ENCODE measurements at places on chromosomes 1 and 21.

GRCh38 chr1:189141056-189141455 is 1336.6 kb downstream of the BRINP3 start:
- no peaks in the 10 kb centered on the region for H3K4me1 ChIP-seq
- H3K36me3 ChIP-seq, result no peaks in the 10 kb centered on the region
- no peaks in the 10 kb centered on the region for H3K27me3 ChIP-seq

GRCh38 chr1:109791495-109792043 is 27.8 kb upstream of the EPS8L3 start:
- no peaks in the 10 kb centered on the region for H3K27me3 ChIP-seq
- no peak overlapping the region for H3K4me3 ChIP-seq
- peaks cover 80% of the 10 kb centered on the region for H3K4me1 ChIP-seq
- no peak for DNase-seq

DNA sequence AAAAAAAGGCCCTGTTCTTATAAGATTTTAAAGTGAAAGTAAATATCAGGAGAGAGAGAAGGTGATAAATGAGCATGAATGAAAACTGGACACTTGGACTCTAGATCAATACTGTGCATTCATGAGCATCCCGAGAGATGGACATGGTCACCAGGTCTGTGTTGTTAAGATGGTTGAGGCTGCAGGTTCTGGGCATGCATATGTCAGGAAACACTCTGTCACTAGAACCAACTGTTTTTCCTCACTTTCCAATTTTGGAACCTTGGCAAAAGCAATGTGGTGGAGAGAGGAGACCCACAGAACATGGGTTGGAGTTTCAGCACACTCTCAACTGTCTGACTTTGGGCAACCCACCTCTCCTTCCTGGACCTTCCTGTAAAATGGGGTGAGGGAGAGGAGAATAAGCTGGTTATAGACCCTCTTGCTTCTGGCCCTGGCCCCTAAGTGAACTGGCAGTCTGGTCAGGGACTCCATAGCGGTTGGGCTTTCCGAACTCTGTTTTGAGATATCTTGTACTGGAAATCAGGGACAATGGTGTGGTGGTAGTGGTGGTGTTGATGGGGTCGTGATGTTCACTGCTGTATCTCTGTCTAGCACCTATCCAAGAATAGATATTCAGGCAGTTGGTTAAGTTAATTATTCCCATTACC is 4.2 kb downstream of the MAN1C1 start:
- no peaks in the 10 kb centered on the region for H3K36me3 ChIP-seq
- peak overlapping the region; percentile 26 for H3K27ac ChIP-seq
- no peaks in the 10 kb centered on the region for H3K27me3 ChIP-seq
- DNase-seq, result no peak
- no peak overlapping the region for H3K4me3 ChIP-seq
- H3K4me1 ChIP-seq, result peaks cover 33% of the 10 kb centered on the region

DNA sequence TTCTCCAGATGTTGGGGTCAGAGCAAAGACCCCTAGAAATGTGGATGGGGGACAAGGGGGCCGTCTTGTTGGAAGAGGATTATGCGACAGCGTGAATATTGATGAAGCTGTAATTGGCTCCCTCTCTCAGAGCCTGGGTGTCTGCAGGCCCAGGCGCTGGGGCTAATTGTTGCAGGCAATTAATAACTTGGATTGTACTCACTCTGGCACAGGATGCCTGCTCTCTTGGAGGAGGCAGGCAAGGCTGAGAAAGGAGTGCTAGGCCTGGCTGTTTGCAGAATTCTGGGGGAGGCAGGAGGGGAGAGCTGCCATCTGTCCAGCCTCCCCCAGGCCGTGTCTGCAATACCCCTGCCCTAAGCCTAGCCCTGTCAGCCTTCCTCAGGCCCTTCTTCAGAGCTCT is 4.1 kb upstream of the DISP3 start:
- H3K27me3 ChIP-seq, result peaks cover 16% of the 10 kb centered on the region
- no peak for DNase-seq
- no peaks in the 10 kb centered on the region for H3K36me3 ChIP-seq

DNA sequence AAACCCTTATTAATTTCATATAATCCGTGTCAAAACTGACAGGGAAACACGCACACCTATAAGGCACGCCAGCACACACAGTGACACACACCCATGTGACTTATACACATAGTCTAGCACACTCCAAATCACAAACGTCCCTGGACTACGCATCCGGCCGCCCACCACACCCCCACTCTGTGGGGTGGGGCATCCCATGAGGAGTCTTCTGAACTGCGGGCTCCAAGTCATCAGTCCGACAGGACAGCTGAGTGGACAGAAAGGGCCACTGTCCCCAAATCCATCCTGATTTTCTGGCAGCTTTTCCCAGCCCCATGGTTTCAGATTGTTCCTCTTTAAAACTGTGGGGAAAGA is 829 bp downstream of the PEA15 start:
- H3K4me3 ChIP-seq, result peak overlapping the region; percentile 97
- H3K4me1 ChIP-seq, result peaks cover 69% of the 10 kb centered on the region
- H3K27ac ChIP-seq, result peak overlapping the region; percentile 97
- no peaks in the 10 kb centered on the region for H3K27me3 ChIP-seq

- no peak overlapping the region for H3K4me3 ChIP-seq
- no peaks in the 10 kb centered on the region for H3K4me1 ChIP-seq
- no peaks in the 10 kb centered on the region for H3K27me3 ChIP-seq
Observed at GRCh38 chr1:2381741-2382620, 9.4 kb downstream of the MORN1 start.

DNA sequence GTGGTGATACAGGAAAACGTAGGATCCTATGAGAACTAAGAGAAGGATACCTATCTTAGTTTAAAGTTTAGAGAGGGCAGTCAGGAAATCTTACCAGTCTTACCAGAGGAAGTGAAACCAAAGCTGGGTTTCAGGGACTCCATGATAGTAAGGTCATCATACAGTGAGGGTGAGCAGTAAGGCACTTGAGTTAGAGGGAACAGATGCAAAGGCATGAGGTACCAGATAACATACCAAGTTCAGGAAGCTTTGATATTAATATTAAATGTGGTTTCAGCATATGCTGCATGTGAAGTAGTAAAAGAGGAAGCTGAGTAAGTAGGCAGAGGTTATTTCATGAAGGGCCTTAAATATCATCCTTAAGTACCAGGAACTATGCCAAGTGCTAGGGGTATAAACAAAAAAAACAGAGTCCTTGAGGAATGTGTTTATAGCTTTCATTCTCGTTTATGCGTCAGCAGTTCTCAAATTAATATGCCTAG is 16.9 kb downstream of the ATG4C start:
- H3K4me3 ChIP-seq, result no peak overlapping the region
- no peaks in the 10 kb centered on the region for H3K27me3 ChIP-seq
- no peaks in the 10 kb centered on the region for H3K36me3 ChIP-seq
- H3K27ac ChIP-seq, result peak overlapping the region; percentile 29
- H3K4me1 ChIP-seq, result no peaks in the 10 kb centered on the region

- peak within 1 kb of the TSS; percentile 53 for H3K27ac ChIP-seq
- no peaks in the 10 kb centered on the region for H3K36me3 ChIP-seq
- peaks cover 4% of the 10 kb centered on the region for H3K4me1 ChIP-seq
- no peak for DNase-seq
- no peaks in the 10 kb centered on the region for H3K27me3 ChIP-seq
Observed at GRCh38 chr21:34511787-34512455, at the start of gene KCNE1. Gene KCNE1, minus strand, starts transcription at chr21:34512210. Its CDS starts 62,576 bp downstream, at chr21:34449634.

DNA sequence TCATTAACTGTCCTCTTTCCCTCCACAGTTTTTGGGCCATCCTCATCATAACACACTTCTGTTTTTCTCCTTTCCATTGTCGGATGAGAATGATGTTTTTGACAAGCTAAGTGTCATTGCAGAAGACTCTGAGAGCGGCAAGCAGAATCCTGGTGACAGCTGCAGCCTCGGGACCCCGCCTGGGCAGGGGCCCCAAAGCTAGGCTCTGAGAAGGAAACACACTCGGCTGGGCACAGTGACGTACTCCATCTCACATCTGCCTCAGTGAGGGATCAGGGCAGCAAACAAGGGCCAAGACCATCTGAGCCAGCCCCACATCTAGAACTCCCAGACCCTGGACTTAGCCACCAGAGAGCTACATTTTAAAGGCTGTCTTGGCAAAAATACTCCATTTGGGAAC is 28.6 kb upstream of the IFNAR1 start:
- no peaks in the 10 kb centered on the region for H3K27me3 ChIP-seq
- no peak overlapping the region for H3K4me3 ChIP-seq
- H3K36me3 ChIP-seq, result peaks cover 59% of the 10 kb centered on the region
- DNase-seq, result no peak

- H3K27me3 ChIP-seq, result no peaks in the 10 kb centered on the region
- no peak for DNase-seq
- no peaks in the 10 kb centered on the region for H3K4me1 ChIP-seq
- no peak overlapping the region for H3K4me3 ChIP-seq
- H3K36me3 ChIP-seq, result no peaks in the 10 kb centered on the region
Observed at GRCh38 chr1:235460770-235461169, 43.5 kb downstream of the B3GALNT2 start.
